ENCODE measurements at places on chromosomes 12 and 14. TPM values are rescaled to one million over a fixed set of nuclear protein-coding genes. Genes with fewer than 3 reads are reported as not detected.

Gene PRPH
- 1.1 TPM for total RNA-seq

- no peak overlapping the region for H3K27ac ChIP-seq
- H3K4me1 ChIP-seq = no peaks in the 10 kb centered on the region
- H3K27me3 ChIP-seq = no peaks in the 10 kb centered on the region
- no peak for DNase-seq
These were observed 998.8 kb upstream of the TMEM132C start for GRCh38 chr12:127268213-127268612.

GRCh38 chr14:29821242-29821641, 106.4 kb downstream of the PRKD1 start:
- no peak for DNase-seq
- H3K27me3 ChIP-seq = no peaks in the 10 kb centered on the region
- H3K4me3 ChIP-seq = no peak overlapping the region
- no peaks in the 10 kb centered on the region for H3K36me3 ChIP-seq

GRCh38 chr12:9404031-9404430, 195.8 kb upstream of the PZP start:
- no peak overlapping the region for H3K27ac ChIP-seq
- H3K27me3 ChIP-seq = no peaks in the 10 kb centered on the region
- H3K4me3 ChIP-seq = no peak overlapping the region
- no peaks in the 10 kb centered on the region for H3K36me3 ChIP-seq
- H3K4me1 ChIP-seq = no peaks in the 10 kb centered on the region
